ENCODE measurements at places on chromosomes 1 and 21.

DNA sequence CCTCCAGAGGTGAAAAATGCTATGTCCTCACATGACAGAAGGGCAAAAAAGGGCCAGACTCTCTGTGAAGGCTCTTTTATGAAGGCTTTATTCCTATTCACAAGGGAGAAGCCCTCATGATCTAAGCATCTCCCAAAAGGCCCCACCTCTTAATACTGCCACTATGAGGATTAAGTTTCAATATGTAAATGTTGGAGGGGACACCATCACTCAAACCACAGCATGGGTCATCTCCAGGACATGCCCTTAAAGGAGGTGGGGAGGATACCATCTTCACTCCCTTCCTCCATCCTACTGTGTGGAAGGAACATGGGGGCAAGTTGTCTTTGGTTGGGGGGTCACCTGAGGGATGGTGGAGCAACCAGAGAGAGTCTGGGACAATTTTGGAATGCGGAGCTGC lies 170.1 kb downstream of the TRIM33 start:
- DNase-seq: no peak

DNA sequence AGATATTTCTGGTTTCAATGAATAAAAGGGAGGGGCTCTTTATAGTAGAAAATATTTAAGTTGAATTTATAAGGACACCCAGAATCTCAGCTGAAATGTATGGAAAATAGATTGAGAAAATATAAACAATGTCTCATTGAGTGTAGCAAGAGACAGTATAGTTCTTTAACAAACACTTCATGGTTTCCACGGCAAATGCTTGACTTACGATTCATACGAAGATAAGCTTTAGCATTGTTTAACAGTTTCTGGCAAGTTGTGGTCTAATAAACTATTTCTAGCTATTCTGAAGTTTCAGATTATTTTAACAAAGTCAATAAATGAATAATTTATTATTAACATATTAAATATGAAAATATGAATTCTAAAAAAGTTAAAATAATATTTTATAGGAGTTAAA lies 1419.4 kb downstream of the KCNT2 start:
- DNase-seq: no peak

DNA sequence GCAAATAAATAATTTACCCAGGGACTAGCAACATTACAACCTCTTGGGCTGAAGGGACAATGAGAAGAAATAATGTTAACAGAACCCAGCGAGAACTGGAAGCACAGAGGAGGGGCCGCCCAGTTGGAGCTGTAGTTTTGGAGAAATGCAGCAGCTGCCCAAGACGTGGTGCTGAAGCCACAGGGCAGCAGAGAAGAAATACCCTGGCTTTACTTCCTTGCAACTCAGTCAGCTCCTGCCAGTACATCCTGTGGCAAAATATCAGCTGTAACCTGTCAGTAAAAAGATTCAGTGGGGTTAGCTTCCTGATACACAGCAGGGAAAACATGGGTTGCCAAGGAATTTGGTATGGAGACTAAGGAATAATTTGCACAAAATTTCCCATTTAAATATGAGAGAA lies 283.6 kb upstream of the USP25 start:
- no peak for DNase-seq

GRCh38 chr21:31162079-31162699 lies 123.9 kb upstream of the KRTAP19-8 start:
- no peak for DNase-seq

DNA sequence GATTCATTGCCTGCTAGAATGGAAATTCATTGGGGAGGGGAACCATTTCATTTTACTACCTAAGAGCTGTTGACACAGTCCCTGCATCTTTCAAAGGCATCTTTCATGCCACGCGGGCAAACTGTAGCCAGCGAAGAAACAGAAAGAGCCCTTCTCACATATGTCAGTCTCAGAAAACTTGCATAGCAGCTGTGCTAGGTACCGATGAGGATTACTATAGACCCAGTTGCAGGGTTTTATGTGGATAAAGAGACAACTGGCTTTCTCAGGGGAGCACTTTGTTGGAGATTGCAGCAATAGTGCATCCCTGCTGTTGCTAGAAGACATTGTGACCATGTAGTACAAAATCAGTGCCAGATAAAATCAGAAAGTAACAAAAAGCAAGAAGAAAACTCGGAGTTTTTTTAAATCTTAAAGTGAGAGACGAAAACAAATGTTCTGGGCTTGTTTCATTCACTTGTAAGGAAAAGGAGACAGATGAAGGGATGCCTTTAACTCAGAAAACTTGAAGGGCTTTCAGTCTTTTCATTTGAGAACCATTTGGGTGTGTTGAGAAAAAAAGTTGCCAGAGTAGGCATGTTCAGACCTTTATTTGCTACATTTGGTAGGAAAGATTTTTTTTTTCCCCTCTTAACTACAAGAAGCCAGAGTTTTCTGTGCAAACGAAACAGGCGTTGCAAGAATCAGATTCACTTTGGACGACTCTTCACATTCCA lies 804.1 kb downstream of the USP25 start:
- no peak for DNase-seq

GRCh38 chr21:37788503-37788902 lies 127.8 kb downstream of the KCNJ6 start:
- DNase-seq: no peak

- DNase-seq: no peak
Measured at GRCh38 chr1:237241038-237241437, 199.1 kb downstream of the RYR2 start.

DNA sequence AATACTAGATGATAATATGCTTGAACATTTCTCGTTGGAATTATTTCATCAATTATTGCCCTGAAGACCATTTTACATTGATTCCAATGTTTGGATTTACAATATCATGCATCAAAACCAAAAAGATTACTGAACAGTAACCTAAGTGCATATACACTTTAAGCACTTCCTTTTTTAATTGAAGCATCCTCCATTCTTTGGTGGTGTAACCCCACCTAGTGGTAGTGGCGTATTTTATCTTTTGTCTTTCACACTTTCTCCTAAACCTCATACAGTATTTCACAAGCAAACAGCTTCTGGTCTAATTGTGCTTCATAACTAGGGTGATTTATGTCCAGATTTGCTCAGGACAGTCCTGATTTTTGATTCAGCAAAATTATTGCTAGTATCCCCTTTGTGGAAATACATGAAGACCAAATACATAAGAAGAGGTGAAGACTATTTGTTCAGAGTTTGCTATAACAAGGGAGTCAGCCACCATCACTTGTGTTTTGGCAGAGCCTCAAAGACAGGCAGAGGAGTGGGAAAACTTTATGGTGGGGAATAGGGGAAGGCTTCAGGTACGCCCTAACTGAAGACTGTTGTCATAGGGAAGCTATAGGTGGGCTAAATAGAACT lies 3.4 kb upstream of the NVL start:
- peak; percentile 51 for DNase-seq

GRCh38 chr1:37480581-37481288 lies 6.4 kb downstream of the ZC3H12A start:
- no peak for DNase-seq
